ENCODE measurements at places on chromosomes 12 and 14.

- DNase-seq = no peak
These were observed 18.8 kb downstream of the KCNH5 start for GRCh38 chr14:63026491-63026890.

DNA sequence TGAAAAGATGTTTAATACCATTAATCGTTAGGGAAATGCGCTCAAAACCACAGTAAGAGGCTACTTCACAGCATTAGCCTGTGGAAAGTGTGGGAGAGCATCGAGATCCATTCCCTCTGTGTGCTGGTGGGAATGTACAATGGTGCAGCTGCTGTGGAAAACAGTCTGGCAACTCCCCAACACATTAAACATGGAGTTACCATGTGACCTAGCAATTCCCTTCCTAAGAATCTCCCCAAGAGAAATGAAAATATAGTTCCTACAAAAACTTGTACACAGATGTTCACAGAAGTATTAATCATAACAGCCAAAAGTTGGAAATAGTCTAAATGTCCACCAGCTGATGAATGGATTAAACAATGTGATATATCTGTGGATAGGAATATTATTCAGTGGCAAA lies 23.8 kb downstream of the MLXIP start:
- DNase-seq = no peak

DNA sequence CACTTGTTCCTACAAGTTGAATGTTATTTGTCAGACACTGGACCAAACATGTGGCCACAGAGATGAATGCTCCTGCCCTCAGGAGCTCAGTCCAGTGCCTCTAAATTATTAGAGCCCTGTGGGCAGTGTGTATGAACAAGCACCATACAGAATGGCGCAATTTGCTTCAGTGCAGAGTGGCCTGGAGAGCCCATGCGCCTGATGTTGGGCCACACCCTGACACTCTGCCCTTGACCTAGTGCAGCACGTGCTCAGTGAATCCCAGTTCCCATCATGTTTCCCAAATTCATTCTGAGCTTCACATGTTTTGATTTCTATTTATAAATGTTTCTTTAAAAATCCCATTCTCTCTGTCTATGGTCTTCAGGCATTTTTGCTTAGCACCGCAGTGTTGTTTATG lies 116.8 kb downstream of the PRMT8 start:
- DNase-seq = no peak

DNA sequence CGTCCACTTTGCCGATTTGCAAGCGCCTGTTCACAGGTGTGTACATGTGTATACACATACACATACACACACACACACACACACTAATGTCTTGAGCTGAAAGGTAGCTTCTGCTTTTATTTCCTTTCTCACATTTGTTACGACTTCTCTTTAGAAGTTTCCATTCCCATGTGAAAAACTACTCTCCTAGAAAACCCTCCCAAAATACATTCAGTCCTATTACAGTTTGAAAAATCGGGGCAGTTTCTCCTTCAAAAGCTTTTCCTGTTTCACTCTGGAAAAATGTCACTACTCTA lies 3.9 kb downstream of the BLTP3B start:
- DNase-seq = no peak

GRCh38 chr12:55732288-55732687 lies 3.5 kb upstream of the CD63 start:
- DNase-seq = no peak

- no peak for DNase-seq
These were observed 261.7 kb upstream of the FKBP4 start for GRCh38 chr12:2533036-2533435.

GRCh38 chr12:121804417-121805111 lies 755 bp downstream of the SETD1B start:
- DNase-seq = no peak

DNA sequence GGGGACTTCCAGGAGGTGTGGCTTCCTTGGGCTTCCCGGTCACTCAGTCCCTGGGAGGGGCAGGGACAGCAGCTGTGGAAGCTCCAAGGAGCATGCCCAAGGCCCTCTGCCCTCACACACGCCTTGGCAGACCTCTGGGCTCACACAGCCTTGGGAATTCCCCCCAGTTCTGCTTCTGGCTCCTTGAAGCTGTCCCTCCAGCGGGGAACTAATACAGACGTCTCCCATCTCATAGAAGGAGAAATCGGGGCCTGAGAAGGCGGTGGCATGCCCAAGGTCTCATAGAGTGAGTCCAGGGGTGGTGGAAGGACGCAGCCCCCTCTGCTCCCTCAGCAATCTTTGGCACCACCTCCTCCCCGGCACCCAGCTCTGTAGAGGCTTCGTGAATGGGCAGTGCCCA lies 15.7 kb upstream of the TMEM119 start:
- no peak for DNase-seq

DNA sequence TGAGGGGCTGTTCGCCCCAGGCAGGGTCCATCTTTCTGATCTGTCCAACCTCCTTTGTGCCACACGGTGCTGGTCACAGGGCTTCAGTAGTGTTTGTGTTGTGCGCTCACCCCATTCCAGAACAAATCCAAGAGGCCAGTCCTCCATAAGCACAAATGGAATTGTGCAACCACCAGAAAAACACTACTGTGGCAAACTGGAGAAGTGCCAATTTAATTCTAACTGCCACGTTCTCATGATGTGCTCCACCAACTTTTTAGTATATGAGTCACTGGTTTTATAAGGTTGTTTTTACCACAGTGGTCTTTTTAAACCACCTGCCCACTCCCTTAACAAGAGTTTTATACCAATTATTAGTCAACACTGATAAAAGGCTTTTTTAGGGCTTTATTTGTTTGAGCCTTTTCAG lies 380.2 kb downstream of the NAV3 start:
- no peak for DNase-seq
